ENCODE measurements at places on chromosomes 1 and 21.
A peak's percentile ranks its signal among the peaks of the same experiment; 100 is the strongest.

DNA sequence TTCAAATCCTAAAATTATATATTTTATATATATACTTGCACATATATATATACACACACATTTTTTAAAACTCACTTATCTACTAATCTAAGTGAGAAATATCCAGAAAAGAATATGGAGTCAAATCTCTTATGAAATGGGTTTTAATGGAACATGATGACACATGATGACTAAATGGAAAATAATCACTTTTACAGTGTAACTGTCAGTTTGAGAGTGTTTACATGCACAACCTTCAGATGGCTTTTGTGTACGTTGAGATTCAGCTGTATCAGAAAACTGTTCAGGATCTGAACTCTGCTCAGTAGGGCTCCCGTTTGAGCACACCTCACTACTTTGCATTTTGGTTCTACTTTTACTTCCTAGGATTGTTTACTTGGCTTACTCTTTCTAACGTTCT is 189.8 kb downstream of the DNAH14 start:
- no peak for DNase-seq

DNA sequence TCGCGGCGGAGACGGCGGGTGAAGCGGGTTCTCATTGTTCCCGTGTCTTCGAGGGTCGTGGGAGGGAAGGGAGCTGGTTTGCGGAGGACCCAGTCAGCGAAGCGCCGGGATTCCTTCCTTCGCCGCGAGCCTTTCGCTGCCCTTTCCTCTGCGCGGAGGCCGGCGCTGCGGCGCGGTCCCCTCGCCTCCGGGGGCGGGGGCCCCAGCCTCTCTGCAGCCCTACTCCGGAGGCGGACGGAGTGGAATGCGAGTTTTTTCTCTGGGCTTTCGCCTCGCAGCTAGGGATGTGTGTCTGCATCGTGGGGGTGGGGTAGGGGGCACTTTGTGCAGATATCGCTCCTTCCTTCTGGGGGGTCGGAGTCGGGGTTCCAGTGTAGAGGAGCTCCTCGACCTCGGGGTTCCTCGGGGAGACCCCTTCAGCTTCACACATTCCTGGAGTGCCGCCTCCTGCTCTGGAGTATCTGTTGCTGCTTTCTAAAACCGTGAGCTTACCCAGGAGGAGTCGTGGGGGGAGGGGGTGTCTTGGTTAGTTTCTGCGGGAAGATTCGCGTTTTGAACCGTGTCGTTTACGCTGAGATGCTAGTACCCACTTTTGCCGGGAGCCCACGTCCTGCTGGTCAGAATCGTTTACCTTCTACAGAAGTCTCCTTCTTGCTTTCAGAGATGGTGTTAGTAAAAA is 595 bp downstream of the RNF2 start:
- DNase-seq, result no peak

GRCh38 chr1:167469280-167469965 is 48.9 kb downstream of the CD247 start:
- no peak for DNase-seq

GRCh38 chr1:231264642-231265041 is 23.6 kb downstream of the GNPAT start:
- DNase-seq, result no peak

- DNase-seq, result no peak
These were observed 19.3 kb downstream of the ELF3 start for GRCh38 chr1:202029727-202030126.

GRCh38 chr1:35544976-35545375 is 12.2 kb downstream of the KIAA0319L start:
- DNase-seq, result no peak

DNA sequence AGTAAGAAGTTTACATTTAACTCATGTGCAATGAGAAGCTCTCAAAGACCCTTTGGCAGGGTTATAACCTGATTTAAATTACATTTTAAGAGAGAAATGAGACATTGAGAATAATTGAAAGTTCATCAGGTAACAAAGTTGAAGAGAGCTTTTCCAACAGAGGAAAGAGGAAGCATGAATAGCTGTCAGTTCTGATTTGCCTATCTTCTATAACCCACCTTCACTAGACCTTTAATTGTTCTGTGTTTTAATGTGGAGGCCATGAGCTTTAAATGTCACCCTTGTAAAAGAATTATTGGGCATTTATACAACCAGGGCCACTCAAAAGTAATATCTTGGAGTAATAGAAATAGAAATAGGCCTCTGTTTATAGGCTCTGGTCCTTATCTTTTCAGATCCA is 9.3 kb upstream of the FCRL1 start:
- no peak for DNase-seq

DNA sequence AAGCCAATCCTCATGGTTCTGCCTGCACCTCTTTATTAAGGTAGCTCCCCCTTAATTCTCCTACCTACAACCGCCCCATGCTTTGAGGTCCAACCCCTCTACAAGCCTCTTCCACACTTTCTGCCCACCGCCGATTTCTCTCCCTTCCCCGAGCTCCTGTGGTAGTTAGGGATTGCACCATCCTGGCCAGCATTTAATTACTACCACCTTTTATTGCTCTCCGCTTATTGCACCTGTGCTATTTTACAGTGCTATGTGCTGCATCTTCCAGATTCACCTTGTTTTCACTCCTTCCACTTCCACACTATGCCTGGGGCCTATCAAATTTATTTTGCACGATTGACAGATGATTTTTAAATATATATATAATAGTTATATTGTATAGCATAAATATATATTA is 29.3 kb upstream of the DNAJC11 start:
- no peak for DNase-seq

DNA sequence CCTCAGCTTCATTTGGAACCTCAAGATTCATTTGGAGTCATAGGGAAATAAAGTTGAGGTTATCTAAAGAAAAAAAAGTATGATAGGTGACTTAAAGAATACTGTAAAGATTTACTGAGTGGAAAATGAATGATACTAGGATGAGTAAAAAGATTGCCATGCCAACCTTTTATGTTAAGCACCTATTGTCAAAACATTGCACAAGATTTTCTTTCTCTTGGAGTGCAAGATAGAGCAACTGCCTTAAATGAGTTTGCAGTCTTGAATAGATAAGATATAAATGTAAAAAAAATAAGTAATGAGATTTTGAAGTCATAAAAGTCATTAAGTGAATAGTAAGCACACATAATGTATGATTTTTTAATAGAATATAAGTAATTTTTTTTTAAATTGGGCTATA is 5.1 kb upstream of the ANGPTL1 start:
- no peak for DNase-seq

DNA sequence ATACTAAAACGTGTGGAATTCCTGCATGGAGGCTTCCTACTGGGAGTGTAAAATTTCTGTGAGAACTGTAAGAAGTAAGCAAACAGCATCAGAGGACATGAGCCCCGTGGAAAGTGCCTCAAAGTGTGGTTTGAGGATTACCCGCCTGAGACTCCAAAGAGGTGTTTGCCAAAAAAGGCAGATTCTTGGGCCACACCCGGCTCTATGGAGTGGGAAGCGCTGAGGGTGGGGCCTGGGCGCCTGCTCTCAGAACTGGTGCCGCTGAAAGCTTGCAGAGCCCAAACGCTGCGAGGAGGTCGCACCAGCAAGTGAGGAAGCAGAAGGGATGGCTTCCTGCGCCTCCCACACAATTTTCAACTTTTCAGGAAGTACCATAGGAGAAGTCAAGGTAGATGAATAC is 43.0 kb upstream of the PSEN2 start:
- no peak for DNase-seq

- DNase-seq, result no peak
These were observed 1.2 kb downstream of the TRIM11 start for GRCh38 chr1:228405200-228405978.

DNA sequence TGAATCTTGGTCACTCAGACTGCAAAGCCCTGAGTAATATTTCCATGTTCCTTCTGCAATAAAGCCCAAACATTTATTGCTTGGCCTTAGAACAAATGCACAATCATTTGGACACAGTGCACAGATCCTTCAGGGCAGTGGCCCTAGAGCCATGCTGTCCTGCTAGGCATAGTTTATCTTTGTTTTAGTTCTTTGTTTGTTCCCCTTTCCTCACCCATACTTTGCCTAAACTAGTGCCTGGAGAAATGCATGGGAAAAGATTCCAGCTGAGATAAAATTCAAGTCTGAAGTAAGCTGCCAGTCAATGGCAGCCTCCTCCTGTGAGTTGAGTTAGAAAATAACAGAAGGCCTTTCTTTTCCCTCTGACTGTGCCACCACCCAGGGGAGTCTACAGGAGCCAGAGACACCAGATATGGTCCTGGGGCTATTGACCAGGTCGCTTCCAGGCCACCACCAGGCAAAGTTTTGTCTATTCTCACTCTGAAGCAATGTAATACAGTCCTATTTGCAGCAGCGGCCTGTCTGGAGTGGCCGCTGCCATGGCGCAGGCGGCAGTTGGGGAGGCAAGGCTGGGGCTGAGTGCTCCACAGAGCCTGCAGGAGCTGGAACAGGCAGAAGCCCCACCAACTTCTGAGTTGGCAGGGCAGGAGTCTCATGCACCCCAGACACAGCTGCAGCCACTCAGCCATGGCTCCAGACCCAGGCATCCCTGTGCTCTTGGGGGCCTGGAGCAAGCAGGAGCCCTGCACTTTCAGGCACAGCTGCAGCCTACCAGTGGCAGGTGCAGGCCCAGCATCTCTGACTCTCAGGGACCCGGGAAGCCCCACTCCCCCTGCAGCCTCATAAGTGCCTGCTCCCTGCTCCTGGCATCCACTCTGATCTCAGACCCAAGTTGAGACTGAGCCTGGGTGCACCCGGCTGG is 258.6 kb downstream of the GPATCH2 start:
- DNase-seq, result no peak

GRCh38 chr1:30753660-30754123 is 3.9 kb downstream of the LAPTM5 start:
- DNase-seq, result peak; percentile 84

- DNase-seq, result no peak
These were observed 4.5 kb downstream of the RAB7B start for GRCh38 chr1:205998457-205999241.

GRCh38 chr1:41455479-41456332 is 28.8 kb downstream of the EDN2 start:
- DNase-seq, result no peak

- DNase-seq, result no peak
These were observed 39.4 kb upstream of the CCDC27 start for GRCh38 chr1:3712573-3713535.

DNA sequence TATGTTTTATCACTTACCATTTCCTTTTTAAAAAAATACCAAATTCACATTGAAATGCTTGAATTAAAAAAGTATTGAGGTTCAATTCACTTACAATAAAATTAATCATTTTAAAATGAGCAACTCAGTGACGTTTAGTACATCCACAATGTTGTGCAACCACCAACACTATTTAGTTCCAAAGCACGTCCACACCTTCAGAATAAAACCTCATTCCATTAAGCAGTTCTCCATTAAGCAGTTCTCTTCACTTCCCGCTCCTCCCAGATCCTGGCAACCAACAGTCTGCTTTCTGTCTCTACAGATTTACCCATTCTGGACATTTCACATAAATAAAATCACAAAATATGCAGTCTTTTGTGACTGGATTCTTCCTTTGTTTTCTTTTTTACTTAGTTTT is 41.3 kb downstream of the GNG4 start:
- DNase-seq, result no peak

GRCh38 chr1:232837087-232837486 is 31.9 kb downstream of the MAP10 start:
- DNase-seq, result no peak

DNA sequence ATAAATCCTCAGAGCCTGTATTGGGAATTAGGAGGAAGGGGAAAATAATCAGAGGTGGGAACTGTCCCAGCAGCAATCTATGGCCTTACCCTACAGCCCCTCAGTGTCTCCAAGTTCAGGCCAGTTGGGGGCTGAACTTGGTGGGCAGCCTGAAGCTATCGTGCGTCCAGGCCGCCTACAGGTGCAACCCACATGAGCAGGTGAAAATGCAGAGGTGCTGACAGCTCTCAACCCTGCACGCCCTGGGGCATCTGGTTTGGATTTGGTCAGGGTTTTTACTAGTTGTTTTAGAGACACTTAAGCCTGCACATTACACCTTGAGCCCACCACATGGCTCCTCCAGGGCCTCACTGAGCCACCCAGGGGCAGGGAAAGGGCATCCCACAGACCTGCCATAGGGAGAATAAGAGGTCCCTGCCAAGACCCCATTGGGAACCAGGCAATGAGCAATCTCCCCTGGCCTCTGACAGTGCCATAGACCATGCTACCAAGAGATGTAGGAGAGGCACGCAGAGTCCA is 209.5 kb downstream of the FOXD2 start:
- no peak for DNase-seq

DNA sequence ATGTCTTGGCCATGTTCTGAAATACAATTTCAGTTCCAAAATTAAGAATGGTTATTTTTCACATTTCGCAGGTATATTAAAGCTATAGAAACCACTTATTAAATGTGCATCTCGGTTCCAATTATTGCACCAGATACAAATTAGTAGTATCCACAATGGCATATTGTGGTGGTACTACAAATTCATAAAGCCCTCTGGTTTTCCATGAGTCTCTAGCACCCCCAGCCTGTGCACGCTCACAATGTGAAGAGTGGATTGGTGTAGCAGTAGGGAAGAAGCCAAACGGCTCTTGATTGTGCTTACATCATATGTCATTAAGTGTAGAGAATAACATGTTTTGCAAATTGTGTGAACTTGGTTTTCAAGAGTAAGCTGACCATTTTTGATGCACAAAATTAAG is 1.9 kb upstream of the BRINP3 start:
- no peak for DNase-seq

DNA sequence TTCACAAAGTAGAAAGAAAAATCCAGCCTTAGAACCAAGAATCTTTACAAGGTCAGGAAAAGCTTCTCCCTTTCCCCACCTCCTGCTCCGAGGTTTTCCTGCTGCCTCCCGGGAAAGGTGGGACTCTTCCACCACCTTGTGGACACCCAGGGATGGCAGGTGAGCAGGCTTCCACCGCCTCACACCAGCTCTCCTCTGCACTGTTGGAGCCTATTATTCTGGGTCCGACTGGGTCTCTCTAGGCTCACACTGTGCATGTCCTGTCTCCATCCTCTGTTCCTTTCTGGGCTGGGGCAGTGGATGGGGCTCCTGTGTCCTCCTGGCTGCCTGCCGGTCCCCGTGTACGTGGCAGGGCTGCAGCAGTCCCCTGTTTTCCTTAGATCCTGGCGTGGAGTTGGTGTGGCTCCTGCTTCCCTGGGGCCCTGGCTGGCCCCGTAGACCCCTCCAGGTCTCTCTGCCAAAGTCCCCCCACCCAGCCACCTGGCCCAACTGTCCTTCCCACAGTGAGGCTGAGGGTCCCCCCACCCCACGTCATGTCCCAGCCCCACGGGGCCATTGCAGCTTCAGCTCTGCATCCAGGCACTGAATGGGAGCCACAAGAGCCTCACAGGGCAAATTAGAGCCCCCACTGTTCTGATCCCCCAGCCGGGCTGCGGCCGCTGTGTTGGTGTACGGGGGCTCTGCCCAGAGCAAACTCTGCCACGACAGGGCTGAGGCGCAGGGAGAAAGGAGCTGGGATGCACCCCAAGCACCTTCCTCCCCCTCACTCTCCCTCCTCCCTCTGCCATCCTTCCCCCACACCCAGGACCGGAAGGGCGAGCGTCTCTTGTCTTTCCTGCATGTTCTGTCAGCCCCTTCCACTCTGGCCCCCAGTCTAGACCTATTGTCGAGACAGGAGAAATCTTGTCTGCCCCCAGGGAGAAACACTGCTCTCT is 3.3 kb upstream of the SLC45A1 start:
- no peak for DNase-seq

Data from naive B cell (primary cell).